Activated CD4-positive, alpha-beta T cell treated with anti-CD3 and anti-CD28 coated beads, Interleukin-2, amount 50 U/mL, for 1 hour (primary cell): ENCODE measurements at places on chromosomes 3 and 15.
A peak's percentile ranks its signal among the peaks of the same experiment; 100 is the strongest.

DNA sequence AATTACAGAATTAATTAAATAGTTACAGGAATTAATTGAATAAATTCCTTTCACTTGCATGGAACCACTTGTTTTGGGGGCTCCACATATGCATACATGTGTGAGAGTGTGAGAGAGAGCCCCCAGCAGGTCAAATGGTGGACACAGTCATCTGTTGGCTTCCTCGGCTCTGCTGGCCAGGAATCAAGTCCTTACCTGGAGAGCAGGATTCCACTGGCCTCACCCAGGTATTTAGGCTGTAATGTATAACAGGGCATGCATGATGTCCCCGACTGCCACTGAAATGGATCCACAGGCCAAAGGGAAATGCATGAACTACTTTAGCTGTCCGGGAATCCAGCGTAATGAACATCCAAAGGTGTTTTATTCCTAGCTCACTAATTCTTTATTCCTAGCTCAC, 139.7 kb upstream of the SMAD3 start:
- DNase-seq: no peak

GRCh38 chr3:101996832-101997231, 147.5 kb downstream of the NFKBIZ start:
- DNase-seq: no peak

- DNase-seq: no peak
Observed at GRCh38 chr15:51982770-51983103, 11.2 kb upstream of the LEO1 start.

DNA sequence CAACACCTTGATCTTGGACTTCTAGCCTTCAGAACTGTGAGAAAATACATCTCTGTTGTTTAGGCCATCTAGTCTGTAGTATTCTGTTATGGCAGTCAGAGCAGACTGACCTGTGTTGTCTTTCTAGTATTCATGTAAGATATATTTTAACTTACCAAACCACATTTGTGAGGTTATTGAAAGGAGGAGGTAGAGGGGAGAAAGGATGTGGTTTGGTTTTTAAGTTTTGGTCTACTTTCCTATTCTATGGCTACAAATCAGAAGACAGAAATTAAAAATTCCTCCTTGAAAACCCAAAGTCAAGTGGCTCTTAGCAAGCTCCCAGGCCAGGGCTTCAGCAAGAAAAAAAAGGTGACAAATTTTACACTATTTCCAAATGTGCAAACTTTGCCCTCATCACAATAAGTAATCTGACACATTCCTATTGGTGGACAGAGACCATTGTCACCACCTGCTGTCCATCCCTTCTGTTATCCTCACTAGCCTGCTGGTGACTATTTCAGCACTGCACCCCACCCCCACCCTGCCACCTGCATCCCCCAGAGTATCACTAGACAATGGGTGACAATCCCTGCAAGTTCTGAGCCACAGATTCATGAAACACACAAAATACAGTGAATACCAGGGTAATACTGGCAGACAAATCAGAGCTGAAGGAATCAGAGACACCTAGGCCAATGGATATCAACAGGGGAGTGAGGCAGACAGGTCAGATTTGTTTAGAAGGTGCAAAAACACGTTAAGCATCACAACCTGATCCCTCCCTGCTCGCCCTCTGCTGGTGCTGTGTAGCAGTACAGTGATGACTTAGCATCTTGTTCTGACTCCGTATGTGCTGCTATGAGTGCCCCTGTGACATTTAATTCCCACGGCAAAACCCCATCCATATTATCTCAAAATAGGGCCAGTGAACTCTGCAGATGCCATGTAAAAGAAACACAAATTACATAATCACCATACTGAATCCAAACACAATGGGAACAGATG, 79.0 kb upstream of the DCLK3 start:
- DNase-seq: peak; percentile 45

- no peak for DNase-seq
Observed at GRCh38 chr3:87053553-87053952, 62.6 kb upstream of the VGLL3 start.

GRCh38 chr3:66738625-66739365, 238.0 kb upstream of the LRIG1 start:
- no peak for DNase-seq

- no peak for DNase-seq
Observed at GRCh38 chr3:117820658-117821299, 1111.2 kb downstream of the TUSC7 start.

GRCh38 chr15:75225951-75226732, 24.5 kb downstream of the C15orf39 start:
- no peak for DNase-seq

DNA sequence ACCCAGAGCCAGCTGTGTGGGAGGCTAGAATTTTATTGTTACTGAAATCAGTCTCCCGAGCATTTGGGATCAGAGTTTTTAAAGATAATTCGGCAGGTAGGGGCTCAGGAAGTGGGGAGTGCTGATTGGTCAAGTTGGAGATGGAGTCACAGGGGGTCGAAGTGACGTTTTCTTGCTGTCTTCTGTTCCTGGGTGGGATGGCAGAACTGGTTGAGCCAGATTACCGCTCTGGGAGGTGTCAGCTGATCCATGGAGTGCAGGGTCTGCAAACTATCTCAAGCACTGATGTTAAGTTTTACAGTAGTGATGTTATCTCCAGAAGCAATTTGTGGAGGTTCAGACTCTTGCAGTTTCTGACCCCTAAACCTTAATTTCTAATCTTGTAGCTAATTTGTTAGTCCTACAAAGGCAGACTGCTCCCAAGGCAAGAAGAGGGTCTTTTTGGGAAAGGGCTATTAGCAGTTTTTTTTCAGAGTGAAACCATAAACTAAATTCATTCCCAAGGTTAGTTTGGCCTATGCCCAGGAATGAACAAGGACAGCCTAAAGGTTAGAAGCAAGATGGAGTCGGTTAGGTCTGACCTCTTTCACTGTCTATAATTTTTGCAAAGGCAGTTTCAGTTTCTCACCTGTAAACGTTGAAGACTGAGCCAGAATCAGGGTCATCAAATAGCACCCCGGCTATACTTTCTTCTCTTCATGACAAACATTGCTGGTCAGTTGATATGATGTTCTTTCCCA, 28.2 kb downstream of the FLNB start:
- no peak for DNase-seq

DNA sequence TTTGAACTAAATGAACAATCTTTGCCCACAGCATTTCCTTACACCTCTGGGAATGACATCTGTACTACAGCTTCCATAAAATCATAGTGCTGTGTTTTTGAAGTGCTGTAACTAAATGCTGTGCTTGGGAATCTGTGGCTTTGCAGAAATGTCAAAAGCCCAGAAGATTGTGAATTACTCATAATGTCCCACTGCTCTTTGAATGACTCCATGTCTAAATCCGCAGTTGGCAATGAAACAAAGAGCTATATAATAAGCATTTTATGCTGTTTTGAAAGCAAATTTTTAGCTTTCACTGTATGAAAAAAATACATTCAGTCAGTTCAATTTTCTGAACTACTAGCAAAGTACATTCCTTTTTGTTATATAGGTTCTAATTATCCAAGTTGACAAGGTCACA, 88.6 kb upstream of the ADAMTS17 start:
- no peak for DNase-seq

GRCh38 chr3:81968658-81969057, 207.2 kb upstream of the GBE1 start:
- DNase-seq: no peak

- DNase-seq: no peak
Observed at GRCh38 chr3:32288819-32289218, 50.3 kb downstream of the CMTM8 start.

GRCh38 chr3:59641169-59641899, 591.5 kb upstream of the CFAP20DC start:
- no peak for DNase-seq

DNA sequence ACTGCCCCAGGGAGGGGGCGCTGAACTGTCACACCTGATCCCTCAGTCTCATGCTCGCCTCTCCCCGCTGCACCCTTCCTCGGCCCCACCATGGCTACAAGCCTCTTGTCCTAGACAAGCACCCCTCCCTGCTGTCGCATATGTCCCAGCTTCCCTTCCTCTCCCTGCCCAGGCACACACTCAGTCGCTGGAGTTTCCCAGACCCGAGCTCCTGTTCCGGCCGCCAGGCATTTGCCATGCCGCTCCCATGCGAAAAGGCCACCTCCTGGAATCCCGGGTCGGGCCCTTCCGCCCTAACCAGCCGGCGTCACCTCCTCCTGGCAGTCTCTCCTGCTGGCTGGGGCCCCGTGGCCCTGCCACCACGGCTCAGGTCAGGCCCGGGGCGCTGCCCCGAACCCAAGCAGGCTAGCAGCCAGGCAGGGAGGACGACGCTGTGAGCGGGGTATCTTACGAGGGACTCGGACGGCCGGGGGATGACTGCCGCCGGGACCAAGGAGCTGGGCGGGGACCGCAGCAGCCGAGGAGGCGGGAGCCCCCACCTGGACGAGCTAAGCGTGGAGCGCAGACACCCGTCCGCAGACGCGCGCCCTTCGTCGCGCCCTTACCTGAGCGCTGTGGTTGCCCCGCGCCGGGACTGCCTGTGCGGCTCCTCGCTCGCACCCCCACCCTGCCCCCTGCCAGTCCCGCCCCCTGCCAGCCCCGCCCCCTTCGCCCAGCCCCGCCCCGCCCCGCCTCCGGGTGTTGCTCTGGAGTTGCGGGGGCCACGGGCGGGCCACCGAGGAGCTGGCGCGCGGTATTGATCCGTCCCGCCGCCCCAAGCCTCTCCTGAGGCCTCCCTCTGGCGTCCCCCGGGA, at the start of gene ALS2CL:
TSS of gene ALS2CL (minus strand) at position 642 of the 854 bp plus-strand sequence. CDS start 4,239 bp downstream, outside the sequence.
- peak; percentile 73 for DNase-seq

- DNase-seq: peak; percentile 7
Observed at GRCh38 chr3:27533718-27534573, 49.8 kb upstream of the SLC4A7 start.
